ENCODE measurements at places on chromosomes 1 and 21.

GRCh38 chr1:154324669-154325582 is at the start of gene ATP8B2:
TSS of gene ATP8B2 (plus strand) at chr1:154325525. CDS start at chr1:154328142, 2,617 bp downstream.
- peak; percentile 94 for DNase-seq

DNA sequence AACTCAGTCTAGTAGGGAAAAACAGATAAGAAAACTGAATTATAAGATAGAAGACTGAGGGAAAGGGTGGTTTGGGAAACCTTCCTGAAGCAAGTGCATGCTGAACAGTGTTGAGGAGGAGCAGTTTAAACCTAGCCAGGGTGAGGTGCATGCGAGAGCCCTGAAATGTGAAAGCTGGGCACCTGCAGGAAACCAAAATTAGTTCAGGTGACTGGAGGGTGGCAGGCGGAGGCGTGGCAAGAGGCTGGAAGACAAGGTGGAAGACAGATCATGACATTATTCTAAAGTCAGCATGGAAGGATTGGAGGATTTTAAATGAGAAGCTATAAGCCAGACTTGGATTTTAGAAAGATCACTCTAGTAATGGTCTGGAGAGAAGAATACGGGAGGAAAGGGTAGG is 75.1 kb downstream of the CACNA1E start:
- no peak for DNase-seq

DNA sequence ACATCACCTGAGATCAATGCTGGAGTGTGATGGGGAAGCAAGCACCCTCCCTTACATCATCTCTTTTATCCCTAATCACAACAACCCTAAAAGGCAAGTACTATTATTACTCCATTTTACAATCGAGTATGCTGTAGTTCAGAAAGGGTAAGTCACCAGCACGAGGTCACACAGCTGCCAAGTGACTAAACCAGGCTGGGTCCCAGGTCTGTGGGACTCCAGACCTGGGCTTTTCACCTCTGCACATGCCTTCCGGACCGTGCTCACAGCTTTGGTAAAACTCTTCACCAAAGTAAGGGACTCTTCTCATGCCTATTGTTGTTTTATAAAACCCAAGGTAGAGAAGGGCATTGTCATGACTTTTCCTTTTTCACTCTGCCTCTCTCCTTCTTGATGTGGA is 130.9 kb downstream of the DMRTB1 start:
- DNase-seq = no peak

DNA sequence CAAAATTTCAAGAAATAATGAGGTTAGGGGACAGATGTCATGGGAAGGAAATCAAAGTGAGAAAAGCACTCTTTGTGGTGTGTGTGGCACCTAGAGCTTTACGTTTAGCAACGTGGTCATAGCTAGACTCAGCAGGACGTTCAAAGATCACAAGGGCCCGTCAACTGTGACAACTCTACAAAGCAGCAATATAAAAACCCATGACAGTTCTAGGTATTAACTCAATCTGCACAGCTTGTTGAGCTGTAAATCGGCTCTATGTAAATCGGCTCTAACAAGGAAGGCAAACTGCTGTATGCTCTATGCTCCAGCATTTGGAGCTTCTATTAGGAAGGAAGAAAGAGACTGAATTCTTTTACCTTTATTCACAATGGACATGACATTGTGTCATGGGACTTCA is 64.8 kb downstream of the TP53BP2 start:
- no peak for DNase-seq

GRCh38 chr1:50268049-50268448 is 155.2 kb downstream of the DMRTA2 start:
- DNase-seq = no peak

GRCh38 chr21:42846221-42846620 is 33.1 kb downstream of the WDR4 start:
- peak; percentile 10 for DNase-seq

GRCh38 chr1:26530895-26531598 is 1.5 kb downstream of the RPS6KA1 start:
- peak; percentile 86 for DNase-seq

DNA sequence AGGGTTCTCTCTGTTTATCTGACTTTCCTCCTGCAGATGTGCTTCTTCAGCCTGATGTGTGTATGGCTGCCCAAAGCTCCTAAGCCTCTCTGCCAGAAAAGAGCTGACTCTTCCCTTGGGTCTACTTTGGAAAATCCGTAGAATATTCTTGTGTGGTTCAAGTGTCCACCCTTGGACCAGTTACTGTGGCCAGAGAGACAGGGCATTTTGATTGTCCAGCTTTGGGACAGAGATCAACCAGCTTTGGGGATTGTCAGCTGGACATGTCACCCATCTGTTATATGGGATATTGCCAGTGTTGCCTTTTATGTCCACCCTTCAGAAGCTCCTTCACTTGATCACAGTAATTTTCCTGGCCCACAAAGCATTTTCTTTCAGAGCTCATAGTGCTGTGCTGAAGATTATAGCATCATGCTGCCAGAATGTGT is 126.2 kb upstream of the L1TD1 start:
- no peak for DNase-seq

GRCh38 chr1:172394141-172394751 is 26.2 kb upstream of the C1orf105 start:
- DNase-seq = no peak

All from D341Med (cell line).